ENCODE measurements at places on chromosomes 12 and 14.

GRCh38 chr12:21972055-21972454, 30.8 kb upstream of the ABCC9 start:
- DNase-seq: no peak

GRCh38 chr14:79663453-79663852, 547.9 kb downstream of the DIO2 start:
- DNase-seq: no peak

GRCh38 chr12:118830296-118830695, 151.0 kb upstream of the SRRM4 start:
- no peak for DNase-seq

DNA sequence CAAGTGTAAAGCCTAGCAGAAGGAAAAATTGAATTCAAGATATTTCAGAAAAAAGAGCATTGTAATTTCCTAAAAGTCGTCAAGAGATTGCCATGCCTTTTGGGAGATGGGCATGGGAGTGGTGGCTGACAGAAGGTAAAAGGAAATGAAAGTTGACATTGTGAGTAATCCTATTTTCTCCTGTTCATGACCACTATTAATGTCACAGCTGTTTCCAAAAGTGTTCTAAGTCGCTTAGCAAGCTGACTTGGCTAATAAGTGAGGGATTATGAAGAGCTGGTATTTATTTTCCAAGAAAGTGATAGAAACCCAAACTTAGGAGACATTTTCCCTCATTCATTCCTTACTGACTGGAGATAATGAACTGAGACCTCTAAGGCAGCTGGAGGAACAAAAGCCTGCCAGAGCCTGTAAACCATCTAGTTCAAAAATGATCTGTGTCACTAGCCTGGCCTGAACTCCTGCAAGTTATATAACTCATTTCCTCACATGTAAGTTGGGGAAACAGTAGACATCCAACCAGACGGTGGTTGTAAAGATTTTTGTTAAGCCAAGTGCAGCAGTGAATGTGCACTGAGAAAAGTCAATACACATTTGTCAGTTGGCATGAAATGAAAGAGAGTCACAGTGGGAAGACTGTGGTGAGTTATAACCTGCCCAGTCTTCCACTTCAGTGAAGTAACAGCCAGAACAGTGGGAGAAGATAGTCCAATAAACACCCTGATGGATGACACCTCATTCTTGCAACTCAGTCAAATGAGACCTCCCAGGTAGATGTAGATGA, 75.8 kb downstream of the DIO2 start:
- no peak for DNase-seq

DNA sequence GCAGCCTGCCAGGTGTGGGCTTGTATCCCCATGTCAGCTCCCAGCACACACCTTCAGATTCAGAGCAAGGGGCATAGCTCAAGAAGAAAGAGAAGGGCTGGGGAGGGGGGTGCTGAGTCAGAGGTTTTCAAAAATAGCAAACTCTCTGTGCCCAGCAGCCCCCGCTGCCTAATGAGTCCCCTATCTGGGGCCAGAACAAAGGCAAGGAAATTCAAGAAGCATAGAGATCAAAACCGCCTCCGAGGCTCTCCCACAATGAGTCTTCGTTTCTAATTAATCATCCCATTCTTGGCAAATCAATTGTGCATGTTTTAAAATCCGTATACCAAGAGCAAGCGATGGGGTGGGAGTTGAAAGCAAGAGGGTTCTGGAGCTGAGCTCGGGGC, 19.5 kb upstream of the CMKLR1 start:
- DNase-seq: no peak

- DNase-seq: no peak
Measured at GRCh38 chr14:23437133-23438100, 2.0 kb upstream of the MYH7 start.

GRCh38 chr14:75049731-75050201, 1.5 kb downstream of the MLH3 start:
- DNase-seq: no peak

- DNase-seq: no peak
Measured at GRCh38 chr14:96039633-96040311, 610 bp downstream of the C14orf132 start.

DNA sequence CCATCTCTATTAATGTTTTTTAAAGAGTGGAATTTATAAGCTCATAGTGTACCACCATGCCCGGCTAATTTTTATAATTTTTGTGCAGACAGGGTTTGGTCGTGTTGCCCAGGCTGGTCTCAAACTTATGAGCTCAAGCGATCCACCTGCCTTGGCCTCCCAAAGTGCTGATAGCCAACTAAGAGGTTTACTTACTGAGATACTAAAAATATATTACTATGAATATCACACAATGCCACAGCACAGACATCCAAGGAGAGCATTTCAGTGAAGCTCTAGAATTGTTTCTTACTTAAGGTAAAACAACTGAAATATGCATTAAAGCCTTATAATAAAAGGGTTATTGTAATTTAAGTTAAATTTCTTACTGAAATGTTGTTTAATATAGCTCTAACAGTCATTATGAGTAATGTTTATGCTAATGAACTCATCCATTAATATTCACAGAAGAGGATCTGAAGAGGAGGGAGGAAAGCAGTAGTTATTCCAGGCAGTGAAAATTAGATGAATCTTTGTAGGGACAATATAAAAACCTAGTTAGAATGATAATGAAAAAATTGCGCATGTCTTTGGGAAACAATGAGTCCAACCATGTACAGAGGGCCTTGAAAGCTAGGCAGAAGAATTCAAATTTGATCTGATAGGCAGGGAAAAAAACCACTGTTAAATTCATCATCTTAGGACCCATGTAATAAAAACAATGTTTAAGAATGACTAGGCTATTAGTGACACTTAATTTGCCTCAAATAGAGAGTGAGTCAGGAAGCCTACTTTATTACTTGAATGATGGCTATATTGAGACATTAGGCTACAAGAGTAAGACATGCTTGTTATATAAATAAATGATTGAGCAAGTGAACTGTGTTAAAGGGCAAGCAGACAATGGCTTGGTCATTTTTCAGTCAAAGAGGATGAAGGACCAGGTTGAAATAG, 99.2 kb downstream of the SLC41A2 start:
- no peak for DNase-seq

GRCh38 chr12:10511756-10512355, 6.2 kb downstream of the EIF2S3B start:
- no peak for DNase-seq

DNA sequence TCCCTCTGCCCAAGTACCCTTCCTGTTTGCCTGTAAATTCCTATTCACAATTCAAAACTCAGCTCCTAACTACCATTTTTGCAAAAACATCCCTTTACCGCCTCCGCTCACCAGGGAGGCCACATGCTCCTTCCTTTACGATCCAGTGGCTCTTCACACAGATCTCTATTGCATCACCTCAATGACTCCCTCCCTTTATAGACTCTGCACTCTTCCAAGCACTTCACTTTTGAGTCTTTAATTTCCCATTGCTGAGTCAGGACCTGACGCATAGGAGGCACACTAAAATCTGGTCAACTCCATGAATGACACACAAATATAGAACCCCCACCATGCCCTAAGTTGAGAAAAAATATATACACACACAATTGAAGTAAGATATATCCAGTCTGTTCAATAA, 45.9 kb downstream of the PPP1R13B start:
- DNase-seq: no peak

- no peak for DNase-seq
Measured at GRCh38 chr12:22083167-22083566, 37.1 kb downstream of the CMAS start.

- no peak for DNase-seq
Measured at GRCh38 chr12:46522071-46522470, 149.5 kb upstream of the SLC38A2 start.

GRCh38 chr12:27508736-27509431, 15.1 kb upstream of the PPFIBP1 start:
- no peak for DNase-seq

DNA sequence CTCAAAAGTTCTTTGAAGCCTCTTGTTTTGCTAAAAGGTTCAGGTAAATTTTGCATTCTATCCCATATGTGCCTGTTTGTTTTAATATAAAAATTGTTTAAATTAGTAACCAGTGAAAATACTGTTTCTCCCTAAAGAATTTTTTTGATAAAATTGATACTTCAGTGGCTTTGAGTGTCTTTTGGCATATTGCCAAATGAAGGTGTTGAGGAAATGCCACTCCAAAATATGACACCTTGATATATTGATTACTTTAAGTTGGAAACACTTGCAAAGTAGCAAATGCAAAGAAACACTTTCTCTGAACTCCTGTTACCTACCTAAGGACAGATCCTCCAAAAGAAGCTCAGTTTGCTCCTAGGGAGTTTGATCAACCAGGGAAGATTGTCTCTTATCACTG, 8.4 kb downstream of the STYX start:
- DNase-seq: no peak

DNA sequence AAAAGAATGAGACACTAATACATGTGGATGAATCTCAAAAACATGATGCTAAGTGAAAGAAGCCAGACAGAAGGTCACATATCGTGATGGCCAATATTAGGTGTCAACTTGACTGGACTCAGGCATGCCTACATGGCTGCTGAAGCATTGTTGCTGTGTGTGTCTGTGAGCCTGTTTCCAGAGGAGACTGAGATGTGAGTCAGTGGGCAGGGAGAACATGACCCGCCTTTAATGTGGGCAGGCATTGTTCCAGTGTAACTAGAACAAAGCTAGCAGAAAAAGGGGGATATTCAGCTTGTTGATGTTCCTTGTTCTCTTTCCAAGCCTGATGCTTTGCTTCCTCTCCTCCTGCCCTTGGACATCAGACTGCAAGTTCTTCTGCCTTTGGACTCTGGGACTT, 47.6 kb downstream of the DCAF5 start:
- no peak for DNase-seq

DNA sequence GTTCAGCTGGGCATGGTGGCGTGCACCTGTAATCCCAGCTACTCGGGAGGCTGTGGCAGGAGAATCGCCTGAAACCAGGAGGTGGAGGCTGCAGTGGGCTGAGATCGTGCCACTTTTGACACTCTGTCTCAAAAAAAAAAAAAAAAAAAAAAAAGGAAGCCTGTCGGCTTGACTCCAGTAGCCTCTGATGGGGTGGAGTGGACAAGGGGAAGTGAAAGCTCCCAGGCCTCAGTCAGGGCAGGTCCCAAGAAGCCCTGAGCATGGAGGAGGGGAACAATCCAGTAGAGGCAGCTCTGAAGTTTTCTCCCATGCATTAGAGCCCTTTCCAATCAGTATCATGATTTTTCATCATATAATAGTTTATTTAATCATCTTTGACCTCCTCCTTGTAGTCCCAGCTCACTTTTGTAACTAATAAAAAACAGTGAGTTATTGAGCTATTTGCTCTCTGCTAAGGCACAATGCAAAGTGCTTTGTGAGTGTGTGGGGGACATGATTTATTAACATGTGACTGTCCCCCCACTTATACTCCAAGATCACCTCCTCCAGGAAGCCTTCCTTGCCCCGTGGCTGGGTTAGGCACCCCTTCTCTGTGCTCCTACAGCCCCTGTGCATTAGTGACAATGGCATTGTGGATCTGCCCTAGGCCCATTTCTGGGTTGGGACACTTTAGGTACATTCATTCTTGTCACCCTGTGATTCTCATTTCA, 4.7 kb upstream of the SSH1 start:
- no peak for DNase-seq

DNA sequence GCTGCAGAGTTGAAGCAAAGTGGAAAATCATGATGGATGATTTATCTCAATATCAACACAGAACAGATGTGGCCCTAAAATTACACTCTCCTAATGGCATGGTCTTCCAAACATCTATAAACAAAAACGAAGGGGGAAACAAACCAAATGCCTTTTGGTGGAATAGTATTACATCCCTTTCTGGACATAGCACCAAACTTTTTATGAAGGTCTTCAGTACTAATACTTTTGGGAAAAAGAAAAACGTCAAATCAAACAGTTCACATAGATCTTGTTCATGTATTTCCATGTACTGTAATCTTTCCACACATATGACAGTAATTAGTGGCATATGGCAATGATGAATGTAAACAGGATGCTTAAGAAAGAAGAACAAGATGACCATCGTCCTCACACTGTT, 22.9 kb upstream of the ANAPC7 start:
- DNase-seq: no peak

GRCh38 chr14:80507292-80507869, 296.1 kb upstream of the DIO2 start:
- DNase-seq: no peak
